Femur (tissue), 1 donor: ENCODE measurements at places on chromosomes 12 and 14.

- DNase-seq, result peak; percentile 32
These were observed 172.3 kb downstream of the DUSP6 start for GRCh38 chr12:89179983-89180382.

DNA sequence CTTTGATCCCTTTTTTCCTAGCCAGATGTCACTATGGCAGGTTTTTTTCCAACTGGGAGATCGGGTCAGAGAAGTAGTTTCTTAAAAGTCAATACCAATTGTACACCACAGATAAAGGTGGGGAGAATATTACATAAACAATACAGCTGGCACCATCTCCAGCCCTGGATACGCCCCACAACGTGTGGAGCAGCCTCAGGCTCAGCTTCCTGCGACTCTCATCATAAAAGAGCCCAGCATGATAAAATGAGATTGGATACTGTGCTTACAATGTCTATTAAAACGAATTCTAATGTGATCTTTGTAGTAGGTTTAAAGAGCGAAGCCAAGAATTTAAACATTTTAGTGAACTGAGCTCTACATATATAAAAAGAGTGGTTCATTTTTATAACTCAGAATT lies 21.5 kb downstream of the EFCAB11 start:
- no peak for DNase-seq

GRCh38 chr12:28961948-28962384 lies 187.1 kb upstream of the FAR2 start:
- no peak for DNase-seq

DNA sequence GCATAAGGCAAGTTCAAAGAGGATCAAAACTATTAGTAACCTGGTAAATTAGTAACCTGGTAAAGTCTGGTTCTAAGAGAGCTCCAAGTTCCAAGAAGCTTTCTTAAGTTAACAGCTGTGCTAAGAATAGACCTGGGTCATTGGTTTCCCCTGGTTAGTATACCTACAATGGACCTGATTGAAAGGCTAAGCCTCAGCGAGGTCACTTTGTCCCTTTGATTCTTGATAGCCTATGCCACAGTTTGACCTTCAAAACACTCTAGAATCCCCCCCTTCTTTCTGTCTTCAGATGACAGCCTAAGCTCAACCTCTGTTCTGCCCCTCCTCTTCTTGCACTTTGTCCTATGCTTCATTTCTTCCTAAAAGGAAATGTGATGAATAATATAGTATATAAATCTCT lies 53.0 kb downstream of the LLPH start:
- DNase-seq, result no peak

DNA sequence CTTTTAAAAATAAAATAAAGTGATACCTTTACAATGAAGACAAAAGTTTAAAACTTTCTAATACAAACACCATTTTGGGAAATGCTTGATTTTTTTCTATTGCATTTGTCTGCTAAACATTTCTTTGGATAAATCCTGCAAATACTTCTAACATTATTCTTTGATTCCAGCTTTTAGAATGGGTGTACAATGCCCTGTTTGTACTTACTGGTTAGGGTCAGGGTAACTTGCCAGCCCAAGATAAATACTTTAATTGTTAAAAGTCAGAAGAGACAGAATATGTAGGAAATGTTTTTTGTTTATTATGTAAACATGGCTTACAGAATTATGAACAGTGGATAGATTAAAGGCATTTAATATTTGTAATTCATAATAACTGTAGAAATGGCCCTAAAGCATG lies 60.5 kb downstream of the WASHC4 start:
- no peak for DNase-seq

DNA sequence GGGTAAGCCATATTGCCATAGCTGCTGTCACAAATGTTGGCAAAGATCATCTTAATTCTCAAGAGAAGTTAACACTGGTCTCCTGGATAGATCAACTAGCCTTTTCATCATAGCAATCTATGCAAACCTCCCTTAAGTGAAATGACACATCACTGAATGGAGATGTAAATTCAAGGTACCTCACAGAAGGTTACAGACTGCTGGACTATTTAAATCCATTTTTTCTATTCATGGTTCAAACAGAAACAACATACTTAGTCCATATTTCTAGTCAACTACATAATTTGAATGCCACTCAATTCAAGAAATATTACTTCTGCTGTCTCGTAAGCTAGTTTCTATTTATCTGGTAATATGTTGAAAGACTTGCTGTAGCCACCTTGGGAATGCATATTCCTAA lies 748.3 kb downstream of the C12orf50 start:
- no peak for DNase-seq

DNA sequence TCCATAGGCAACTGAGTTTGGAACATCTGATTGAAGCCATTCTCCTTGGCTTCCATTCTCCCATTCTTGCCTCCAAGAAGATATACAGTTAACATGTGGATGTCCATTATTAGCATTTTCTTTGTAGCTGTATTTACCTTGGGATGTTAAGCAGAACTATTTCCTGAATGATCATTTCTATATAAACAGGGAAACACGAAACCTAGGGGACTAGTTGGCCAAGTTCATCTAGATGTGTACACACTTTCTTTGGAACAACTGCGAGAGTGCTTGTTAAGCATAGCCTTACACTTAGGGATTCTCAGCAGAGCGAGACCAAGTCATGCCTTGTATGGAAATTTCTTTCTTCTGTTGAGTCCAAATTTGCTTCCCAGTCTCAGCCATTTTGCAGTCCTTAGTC lies 42.1 kb downstream of the DRAM1 start:
- no peak for DNase-seq

DNA sequence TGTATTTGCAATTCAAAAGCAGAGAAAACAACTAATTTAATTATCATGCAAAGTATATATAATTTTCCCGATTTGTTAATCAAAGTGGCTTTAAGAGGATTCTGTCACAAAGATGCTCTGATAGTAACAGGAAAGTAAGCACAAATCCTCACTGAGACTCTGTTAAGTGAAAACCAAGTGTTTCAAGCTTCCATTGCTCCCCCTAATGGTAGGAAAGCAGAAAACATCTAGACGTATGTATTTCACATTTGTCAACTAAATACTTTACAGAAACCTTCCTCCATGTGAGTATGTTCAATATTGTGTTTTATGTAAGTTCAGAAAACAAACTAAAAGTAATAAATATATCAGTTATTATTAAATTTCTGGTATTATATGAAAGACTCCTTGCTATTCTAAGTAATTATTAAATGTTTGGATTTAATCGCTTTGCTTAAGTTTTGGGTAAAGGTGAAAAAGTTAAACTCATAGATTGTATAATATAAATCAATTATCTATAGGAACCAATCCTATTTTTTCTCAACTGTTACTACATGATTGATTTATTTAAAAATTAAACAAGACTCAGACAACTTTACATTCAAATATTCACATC lies 1.5 kb upstream of the NTS start:
- DNase-seq, result no peak

GRCh38 chr12:106248312-106248845 lies 559 bp upstream of the CKAP4 start:
- peak; percentile 85 for DNase-seq

DNA sequence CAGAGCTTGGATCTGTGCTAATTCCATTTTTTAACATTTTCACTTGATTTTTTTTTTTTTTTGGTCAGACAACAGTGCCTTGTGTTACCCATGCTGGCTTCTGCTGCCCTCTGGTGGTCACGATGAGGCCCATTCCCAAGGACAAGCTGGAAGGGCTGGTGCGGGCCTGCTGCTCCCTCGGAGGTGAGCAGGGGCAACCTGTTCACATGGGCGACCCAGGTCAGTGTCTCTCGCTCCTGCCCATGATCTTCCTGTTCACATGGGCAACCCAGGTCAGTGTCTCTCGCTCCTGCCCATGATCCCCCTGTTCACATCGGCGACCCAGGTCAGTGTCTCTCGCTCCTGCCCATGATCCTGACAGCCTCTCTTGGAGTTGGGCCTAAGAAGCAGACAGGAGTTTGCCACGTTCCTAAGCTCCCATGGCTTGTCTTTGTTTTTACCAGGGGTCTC lies 59.4 kb downstream of the DGLUCY start:
- DNase-seq, result peak; percentile 87

DNA sequence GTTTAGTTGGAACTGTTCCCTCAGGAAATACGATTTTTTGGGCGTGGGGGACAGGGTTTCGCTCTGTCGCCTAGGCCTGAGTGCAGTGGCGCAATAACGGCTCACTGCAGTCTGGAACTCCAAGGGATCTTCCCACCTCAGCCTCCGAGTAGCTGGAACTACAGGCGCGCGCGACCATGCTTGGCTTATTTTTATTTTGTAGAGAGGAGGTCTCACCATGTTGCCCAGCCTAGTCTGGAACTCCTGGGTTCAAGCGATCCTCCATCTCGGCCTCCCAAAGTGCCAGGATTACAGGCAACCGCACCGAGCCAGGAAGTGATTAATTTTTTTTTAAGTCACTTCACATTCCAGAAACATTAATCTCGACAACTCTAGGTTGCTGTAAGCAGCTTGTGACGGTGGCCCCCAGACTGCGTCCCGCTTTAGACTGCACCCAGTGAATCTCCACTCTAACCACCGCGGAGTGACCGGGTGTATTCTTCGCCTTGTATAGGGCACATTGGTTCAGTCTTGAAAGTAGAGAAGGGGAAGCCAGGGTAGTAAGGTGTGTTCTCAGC lies 830 bp upstream of the MIS18BP1 start:
- no peak for DNase-seq

- no peak for DNase-seq
These were observed 186.6 kb upstream of the OR4E1 start for GRCh38 chr14:21860172-21860571.

DNA sequence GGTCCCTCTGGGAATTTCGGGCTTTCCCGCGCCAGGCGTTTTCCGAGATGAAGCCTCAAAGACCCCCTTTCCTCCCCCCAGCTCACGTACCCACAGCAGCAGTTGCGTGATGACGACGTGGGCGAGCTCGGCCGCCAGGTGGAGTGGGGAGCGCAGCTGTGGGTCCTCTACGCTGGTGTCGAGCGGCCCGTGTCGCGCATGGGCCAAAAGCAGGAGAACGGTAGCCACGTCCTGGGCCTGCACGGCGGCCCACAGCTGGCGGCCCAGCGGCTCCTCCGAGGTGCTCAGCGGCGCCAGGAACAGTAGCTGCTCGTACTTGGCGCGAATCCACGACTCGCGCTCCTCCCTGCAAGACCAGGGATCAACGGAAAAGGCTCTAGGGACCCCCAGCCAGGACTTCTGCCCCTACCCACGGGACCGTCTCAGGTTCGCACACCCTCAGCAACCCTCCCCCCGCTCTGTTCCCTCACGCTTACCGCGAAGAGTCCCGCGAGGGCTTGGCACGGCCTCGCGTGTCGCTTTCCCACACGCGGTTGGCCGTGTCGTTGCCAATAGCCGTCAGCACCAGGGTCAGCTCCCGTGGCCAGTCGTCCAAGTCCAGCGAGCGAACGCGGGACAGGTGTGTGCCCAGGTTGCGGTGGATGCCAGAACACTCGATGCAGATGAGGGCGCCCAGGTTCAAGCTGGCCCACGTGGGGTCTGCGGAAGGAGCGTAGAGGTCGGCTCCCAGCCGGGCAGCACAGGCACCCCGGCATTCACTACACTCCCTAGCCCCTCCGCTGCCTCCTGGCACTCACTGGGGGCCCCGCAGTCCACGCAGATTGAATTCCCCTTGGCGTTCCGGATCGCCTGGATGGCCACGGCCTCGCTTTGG lies 11.4 kb downstream of the AGAP2 start:
- DNase-seq, result no peak

GRCh38 chr12:29164477-29165393 lies 15.7 kb downstream of the FAR2 start:
- no peak for DNase-seq

- no peak for DNase-seq
These were observed 91.8 kb downstream of the DDX51 start for GRCh38 chr12:132052196-132052932.

GRCh38 chr14:83120187-83120586 lies 1586.5 kb upstream of the SEL1L start:
- DNase-seq, result no peak

DNA sequence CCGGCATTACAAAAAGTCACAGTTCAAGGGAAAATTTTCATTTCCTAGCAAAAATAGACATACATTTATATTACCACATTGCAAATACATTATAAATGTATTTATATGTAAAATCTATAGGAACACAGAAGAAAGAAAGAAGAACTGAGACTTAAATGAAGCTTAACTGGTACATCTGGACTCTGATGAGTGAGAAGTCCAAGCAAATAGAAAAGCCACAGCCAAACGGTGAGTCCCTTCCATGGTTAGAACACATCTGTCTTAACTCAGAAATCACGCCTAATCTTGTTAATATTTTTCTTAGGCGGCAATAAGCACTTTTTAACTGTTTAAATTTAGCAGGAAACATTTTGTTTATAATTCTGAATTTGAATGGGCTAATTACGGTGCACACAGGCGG lies 9.4 kb upstream of the KLRB1 start:
- DNase-seq, result no peak

DNA sequence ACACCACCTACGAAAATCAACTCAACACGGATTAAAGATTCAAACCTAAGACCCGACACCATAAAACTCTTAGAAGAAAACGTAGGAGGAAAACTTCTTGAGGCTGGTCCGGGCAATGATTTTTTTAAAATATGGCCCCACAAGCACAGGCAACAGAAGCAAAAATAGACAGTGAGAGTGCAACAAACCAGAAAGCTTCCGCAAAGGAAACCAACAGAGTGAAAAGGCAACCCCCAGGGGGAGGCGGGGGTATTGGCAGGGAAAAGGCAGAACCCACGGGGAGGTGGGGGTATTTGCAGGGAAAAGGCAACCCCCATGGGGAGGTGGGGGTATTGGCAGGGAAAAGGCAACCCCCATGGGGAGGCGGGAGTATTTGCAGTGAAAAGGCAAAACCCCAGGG lies 20.5 kb upstream of the FBRSL1 start:
- DNase-seq, result no peak

- peak; percentile 54 for DNase-seq
These were observed 146.8 kb upstream of the LRIG3 start for GRCh38 chr12:59067083-59067482.

DNA sequence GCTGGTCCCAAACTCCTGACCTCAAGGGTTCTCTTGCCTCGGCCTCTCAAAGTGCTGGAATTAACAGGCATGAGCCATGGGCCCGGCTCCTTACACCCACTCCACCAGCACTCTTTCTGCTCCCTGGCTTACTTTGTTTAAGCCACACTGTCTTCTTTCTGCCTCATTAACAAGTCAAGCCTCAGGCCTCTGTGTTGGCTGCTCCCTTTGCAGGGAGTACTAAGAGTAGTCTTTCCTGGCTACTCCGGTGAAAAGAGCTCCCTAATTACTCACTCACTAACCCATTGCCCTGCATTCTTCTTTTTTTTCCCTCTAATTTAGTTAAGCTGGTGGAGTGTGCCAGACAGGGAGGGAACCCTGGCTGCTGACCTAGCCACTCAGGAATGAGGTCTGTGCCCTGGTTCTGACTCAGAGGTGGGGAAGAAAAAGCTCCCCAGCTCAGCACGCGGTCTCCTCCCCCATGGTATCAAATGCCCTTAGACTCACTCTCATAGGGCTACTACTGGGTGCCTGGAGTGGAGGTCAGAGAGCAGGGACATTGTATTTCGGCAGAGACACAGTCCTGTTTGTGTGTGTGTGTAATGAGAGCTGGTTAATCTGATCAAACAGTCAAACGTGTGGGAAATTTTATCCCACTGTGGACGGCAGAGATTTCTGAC lies 19.8 kb downstream of the GALNT6 start:
- peak; percentile 70 for DNase-seq

GRCh38 chr14:86675059-86675458 lies 1145.1 kb downstream of the FLRT2 start:
- no peak for DNase-seq
